ENCODE measurements at places on chromosomes 3 and 15. TPM values are rescaled to one million over a fixed set of nuclear protein-coding genes. Genes with fewer than 3 reads are reported as not detected.

Gene CPN2
- total RNA-seq: not detected

GRCh38 chr3:153980252-153980590, 141.0 kb upstream of the ARHGEF26 start:
- H3K36me3 ChIP-seq: no peaks in the 10 kb centered on the region
- H3K27me3 ChIP-seq: no peaks in the 10 kb centered on the region
- H3K4me1 ChIP-seq: no peaks in the 10 kb centered on the region
- no peak for DNase-seq

- DNase-seq: no peak
- no peak overlapping the region for H3K27ac ChIP-seq
- H3K36me3 ChIP-seq: no peaks in the 10 kb centered on the region
- no peaks in the 10 kb centered on the region for H3K4me1 ChIP-seq
- H3K27me3 ChIP-seq: no peaks in the 10 kb centered on the region
Measured at GRCh38 chr15:66798426-66799061, 96.5 kb downstream of the SMAD6 start.

- H3K36me3 ChIP-seq: no peaks in the 10 kb centered on the region
- no peak overlapping the region for H3K27ac ChIP-seq
- H3K4me3 ChIP-seq: no peak overlapping the region
- no peak for DNase-seq
- H3K27me3 ChIP-seq: no peaks in the 10 kb centered on the region
Measured at GRCh38 chr3:63946753-63947152, 34.6 kb upstream of the SCAANT1 start.

Gene PLA1A
- 5.7 TPM for total RNA-seq

DNA sequence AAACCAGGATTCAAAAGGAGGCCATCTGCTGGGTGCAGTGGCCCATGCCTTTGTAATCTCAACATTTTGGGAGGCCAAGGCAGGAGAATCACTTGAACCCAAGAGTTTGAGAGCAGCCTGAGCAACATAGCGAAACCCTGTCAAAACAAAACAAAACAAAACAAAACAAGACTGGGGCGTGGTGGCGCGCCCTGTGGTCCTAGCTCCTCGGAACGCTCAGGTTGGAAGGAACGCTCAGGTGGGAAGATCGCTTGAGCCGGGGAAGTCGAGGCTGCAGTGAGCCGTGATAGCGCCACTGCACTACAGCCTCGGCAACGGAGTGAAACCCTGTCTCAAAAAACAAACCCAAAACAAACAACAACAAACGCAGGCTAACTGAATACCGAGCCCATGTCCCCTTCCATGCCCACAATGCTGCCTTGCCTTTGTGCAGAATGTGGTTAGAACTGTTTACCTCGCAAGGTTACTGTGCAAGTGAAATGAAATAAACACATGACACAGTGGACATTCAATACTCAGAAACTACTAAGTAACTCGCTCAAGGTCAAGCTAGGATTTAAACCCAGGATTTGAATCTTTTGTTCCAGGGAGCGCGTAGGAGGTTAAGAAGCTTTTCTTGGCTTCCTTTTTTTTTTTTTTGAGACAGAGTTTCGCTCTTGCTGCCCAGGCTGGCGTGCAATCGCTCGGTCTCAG, 766 bp upstream of the EMC4 start:
- no peak overlapping the region for H3K27ac ChIP-seq
- DNase-seq: no peak
- H3K27me3 ChIP-seq: no peaks in the 10 kb centered on the region
- peak overlapping the region; percentile 43 for H3K4me3 ChIP-seq

DNA sequence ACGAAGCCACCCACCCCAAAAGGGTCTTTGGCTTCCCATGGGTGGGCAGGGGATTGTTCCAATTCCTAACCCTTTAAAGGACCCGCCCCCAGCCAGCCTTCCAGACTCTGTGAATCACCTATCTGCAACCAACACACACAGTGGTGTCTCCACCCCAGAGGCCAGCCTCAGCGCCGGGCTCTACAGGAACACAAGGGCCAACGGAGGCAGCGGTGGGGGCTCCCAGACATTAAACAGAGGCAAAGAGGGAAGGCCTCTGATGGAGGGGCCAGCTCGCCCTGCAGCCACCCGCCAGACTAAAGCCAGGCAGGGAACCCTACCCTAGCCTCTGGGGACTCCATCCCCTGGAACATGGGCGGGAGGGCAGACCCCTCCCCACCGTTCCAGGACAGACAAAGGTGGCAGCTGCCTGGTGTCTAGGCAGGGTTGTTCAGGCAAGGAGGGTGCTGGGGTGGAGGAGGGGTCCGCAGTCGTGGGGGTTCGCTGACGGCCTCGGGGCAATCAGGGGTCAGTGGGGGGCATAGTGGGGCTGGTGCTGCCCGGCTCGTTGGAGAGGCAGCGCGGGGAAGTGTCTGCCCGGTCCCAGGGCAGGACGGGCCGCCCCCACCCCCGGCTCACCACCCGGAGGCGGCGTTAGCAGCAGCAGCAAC, 448 bp downstream of the SHISA5 start:
- no peaks in the 10 kb centered on the region for H3K27me3 ChIP-seq
- DNase-seq: peak; percentile 80
- no peaks in the 10 kb centered on the region for H3K4me1 ChIP-seq
- no peaks in the 10 kb centered on the region for H3K36me3 ChIP-seq

GRCh38 chr3:60803216-60804173, 447.8 kb downstream of the FHIT start:
- H3K27ac ChIP-seq: no peak overlapping the region
- no peaks in the 10 kb centered on the region for H3K36me3 ChIP-seq
- H3K4me3 ChIP-seq: no peak overlapping the region

Gene ST8SIA2
- not detected for total RNA-seq

Gene SQOR
- total RNA-seq: 49.3 TPM

DNA sequence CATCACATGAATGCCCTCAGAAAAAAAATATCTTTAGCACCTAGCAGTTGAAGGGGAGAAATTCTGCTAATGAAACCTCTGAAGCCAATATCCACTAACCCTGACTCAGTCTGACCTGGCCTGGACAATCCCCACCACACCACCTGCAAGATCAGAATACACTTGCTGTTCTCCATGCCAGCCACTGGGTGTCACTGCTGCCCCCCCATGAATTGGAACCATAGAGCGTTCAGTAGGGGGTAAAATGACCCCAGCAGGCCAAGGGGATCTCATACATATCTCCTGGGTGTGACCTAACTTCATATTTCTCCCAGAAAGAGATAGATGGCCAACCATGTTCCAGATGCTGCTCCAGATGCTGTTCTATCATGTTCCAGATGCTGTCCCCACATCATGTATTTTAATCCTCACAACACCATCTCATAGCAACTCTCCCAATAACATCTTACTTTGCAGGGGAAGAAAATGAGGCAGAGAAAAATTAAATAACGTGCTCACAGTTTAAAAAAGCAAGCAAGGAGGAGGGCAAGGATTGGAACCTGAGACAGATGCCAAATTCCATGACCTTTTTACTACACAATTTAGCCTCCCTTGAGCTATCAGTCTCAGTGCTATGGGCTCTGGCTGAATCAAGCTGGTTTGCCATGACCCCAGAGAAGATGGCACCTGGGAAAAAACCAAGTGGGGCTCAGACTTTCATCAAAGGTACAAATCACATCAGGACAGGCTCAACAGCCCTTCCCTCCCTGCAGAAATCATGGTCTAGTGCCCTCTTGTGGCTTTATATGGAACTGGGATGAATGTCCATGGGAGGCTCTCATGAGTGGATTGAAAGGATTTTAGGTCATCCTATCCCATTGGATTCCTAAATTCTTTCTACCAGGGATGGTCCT, 12.4 kb downstream of the NTRK3 start:
- H3K27me3 ChIP-seq: no peaks in the 10 kb centered on the region
- no peak for DNase-seq
- H3K27ac ChIP-seq: no peak overlapping the region
- H3K4me3 ChIP-seq: no peak overlapping the region
- no peaks in the 10 kb centered on the region for H3K36me3 ChIP-seq
- H3K4me1 ChIP-seq: no peaks in the 10 kb centered on the region

DNA sequence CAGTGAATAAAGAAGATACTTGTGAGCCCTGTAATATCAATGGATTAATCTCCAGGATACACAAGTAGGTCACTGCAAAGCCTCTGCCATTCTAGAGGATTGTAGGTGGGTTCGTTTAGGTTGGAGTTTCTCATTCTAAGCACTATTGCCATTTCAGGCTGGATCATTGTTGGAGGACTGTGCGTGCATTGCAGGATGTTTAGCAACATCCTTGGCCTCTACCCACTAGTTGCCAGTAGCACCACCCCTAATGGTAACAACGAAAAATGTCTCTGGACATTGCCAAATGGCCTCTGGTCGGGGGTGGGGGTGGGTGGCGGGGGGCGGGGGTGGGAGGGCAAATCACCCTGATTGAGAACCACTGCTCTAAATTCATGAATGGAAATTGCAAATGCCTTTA, 4.9 kb upstream of the IFT57 start:
- H3K4me3 ChIP-seq: no peak overlapping the region
- no peak for DNase-seq
- no peaks in the 10 kb centered on the region for H3K36me3 ChIP-seq
- no peak overlapping the region for H3K27ac ChIP-seq

Gene CTSH
- total RNA-seq: 41.0 TPM

DNA sequence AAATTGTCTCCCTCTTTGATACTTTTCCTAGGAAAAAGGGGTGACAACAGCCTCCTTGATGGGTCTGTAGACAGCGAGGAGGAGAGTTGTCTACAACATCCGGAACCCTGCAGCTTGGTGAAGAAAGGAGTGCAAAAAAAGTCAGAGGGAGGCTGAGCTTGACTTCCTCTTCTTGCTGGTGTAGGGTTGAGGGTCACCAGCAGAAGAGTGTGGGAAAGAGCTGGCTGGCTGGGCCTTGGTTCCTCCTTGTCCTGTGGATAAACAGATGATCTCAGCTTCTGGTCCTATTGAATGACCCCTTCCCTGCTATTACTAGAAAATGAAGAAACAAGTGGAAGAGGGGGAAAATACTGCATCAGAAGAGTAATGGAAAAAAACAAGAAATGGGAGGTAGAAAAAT, 20.4 kb downstream of the SLC7A14 start:
- H3K27me3 ChIP-seq: no peaks in the 10 kb centered on the region
- H3K4me1 ChIP-seq: no peaks in the 10 kb centered on the region

Gene TRPM1
- not detected for total RNA-seq

- no peaks in the 10 kb centered on the region for H3K36me3 ChIP-seq
- no peaks in the 10 kb centered on the region for H3K27me3 ChIP-seq
- H3K27ac ChIP-seq: no peak overlapping the region
- H3K4me3 ChIP-seq: no peak overlapping the region
Measured at GRCh38 chr3:66276705-66277274, 56.0 kb downstream of the SLC25A26 start.

Gene PIGB
- 18.3 TPM for total RNA-seq

- no peaks in the 10 kb centered on the region for H3K4me1 ChIP-seq
- no peak overlapping the region for H3K4me3 ChIP-seq
- no peaks in the 10 kb centered on the region for H3K27me3 ChIP-seq
- H3K27ac ChIP-seq: peak overlapping the region; percentile 21
- no peak for DNase-seq
- no peaks in the 10 kb centered on the region for H3K36me3 ChIP-seq
Measured at GRCh38 chr3:15297608-15298350, 34.6 kb downstream of the SH3BP5 start.

DNA sequence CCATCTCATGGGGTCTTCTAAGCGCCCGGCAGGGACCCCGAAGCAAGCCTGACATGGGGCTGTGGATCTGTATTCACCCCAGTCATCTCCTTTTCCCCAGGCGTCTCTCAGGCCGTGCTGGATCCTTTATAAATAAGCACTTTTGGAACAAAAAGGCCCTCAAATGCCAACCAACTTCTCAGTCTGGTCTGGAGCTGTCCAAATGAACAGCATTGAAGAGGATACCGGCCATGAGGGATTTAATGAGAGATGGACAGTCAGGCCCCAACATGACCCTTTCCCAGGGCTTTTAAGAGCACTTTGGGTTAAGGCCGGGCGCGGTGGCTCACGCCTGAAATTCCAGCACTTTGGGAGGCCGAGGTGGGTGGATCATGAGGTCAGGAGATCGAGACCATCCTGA, 89.2 kb upstream of the SPATA12 start:
- DNase-seq: no peak
- H3K27me3 ChIP-seq: no peaks in the 10 kb centered on the region
- H3K36me3 ChIP-seq: no peaks in the 10 kb centered on the region
- H3K27ac ChIP-seq: no peak overlapping the region
- no peaks in the 10 kb centered on the region for H3K4me1 ChIP-seq

DNA sequence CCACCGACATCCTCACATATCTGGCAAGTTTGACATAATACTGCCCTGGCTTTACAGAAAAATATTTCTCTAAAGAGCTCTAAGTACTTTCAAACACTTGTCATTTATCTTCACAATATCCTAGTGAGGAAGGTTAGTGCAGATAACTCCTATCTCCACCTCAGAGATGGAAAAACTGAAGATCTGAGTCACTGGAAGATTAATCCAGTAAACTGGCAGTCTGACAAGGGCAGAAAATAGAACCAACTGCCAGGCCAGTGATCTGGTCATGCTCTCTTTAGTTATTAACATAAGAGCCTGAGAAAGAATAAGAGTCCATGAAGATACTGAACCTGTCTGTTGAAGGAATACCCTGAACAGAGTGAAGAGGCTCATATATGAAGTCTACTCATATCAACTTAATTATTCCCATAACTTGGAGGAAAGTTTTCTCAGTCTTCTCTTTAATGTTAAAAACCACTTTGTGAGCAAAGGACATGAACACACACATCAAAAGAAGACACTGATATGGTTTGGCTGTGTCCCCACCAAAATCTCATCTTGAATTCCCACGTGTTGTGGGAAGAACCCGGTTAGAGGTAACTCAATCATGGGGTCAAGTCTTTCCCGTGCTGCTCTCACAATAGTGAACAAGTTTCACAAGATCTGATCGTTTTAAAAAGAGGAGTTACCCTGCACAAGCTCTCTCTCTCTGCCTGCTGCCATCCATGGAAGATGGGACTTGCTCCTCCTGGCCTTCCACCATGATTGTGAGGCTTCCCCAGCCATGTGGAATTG, 61.4 kb downstream of the GOLIM4 start:
- no peaks in the 10 kb centered on the region for H3K4me1 ChIP-seq
- H3K27me3 ChIP-seq: no peaks in the 10 kb centered on the region
- no peak for DNase-seq

Gene ACP3
- 4.2 TPM for total RNA-seq

DNA sequence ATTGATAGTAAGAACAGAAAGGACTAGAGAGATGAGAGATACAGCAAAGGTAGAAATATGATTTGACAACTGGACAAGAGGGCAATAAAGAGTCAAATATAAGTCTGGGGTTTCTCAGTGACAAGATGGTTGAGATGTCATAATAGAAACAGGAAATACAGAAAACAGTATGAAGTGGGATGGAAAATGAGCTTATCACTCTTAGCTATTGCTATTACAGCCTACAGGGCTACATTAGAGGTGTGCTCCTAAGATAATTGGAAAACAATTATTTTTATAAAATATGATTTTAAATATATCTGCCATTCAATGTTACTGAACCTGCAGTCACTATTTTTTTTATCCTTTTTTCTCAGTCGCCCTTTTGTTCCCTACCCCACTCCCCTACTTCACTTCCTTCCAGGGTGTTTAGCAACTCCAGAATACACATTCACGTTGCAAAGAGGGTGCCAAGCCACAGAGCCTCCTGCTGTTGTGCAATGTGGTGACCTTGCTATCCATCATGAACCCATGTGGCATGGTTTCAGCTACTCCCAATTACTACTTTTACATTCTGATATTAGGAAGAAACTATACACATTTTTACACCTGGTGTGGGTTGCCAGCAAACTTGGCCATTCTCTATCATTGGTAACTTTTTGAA, 6.0 kb downstream of the NRG4 start:
- no peaks in the 10 kb centered on the region for H3K4me1 ChIP-seq
- H3K27ac ChIP-seq: no peak overlapping the region
- no peak overlapping the region for H3K4me3 ChIP-seq
- DNase-seq: no peak
- H3K27me3 ChIP-seq: no peaks in the 10 kb centered on the region
- H3K36me3 ChIP-seq: no peaks in the 10 kb centered on the region
